ENCODE measurements at places on chromosomes 13 and 19.
A peak's percentile ranks its signal among the peaks of the same experiment; 100 is the strongest.

- no peak for DNase-seq
- H3K27ac ChIP-seq = no peak overlapping the region
- H3K27me3 ChIP-seq = no peaks in the 10 kb centered on the region
- no peaks in the 10 kb centered on the region for H3K36me3 ChIP-seq
Observed at GRCh38 chr13:66313413-66313812, 916.7 kb downstream of the PCDH9 start.

GRCh38 chr19:2138061-2138728 is 13.2 kb downstream of the AP3D1 start:
- H3K4me1 ChIP-seq = no peaks in the 10 kb centered on the region
- no peaks in the 10 kb centered on the region for H3K27me3 ChIP-seq
- no peak overlapping the region for H3K27ac ChIP-seq
- H3K36me3 ChIP-seq = peaks cover 9% of the 10 kb centered on the region
- no peak for DNase-seq

DNA sequence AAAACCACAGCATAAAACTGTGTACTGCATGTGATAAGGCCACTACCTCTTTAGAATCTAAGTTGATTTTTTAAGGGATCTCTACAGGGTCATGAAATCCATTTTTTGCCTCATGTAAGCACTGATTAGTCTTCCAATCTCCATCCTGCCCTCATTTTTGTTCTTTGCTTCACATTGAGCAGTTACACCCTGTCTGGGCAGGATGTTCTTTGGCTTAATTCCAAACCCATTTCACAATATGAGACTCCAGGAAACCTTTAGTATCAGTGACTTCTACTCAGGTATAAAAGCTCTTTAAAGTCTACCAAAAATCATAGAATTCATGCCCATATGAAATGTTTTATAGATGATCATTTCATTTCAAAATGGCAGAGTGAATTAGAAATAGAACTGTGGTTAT is 592.6 kb downstream of the TBC1D4 start:
- H3K4me1 ChIP-seq = no peaks in the 10 kb centered on the region
- no peak overlapping the region for H3K27ac ChIP-seq
- no peaks in the 10 kb centered on the region for H3K27me3 ChIP-seq
- DNase-seq = peak; percentile 40
- no peaks in the 10 kb centered on the region for H3K36me3 ChIP-seq

DNA sequence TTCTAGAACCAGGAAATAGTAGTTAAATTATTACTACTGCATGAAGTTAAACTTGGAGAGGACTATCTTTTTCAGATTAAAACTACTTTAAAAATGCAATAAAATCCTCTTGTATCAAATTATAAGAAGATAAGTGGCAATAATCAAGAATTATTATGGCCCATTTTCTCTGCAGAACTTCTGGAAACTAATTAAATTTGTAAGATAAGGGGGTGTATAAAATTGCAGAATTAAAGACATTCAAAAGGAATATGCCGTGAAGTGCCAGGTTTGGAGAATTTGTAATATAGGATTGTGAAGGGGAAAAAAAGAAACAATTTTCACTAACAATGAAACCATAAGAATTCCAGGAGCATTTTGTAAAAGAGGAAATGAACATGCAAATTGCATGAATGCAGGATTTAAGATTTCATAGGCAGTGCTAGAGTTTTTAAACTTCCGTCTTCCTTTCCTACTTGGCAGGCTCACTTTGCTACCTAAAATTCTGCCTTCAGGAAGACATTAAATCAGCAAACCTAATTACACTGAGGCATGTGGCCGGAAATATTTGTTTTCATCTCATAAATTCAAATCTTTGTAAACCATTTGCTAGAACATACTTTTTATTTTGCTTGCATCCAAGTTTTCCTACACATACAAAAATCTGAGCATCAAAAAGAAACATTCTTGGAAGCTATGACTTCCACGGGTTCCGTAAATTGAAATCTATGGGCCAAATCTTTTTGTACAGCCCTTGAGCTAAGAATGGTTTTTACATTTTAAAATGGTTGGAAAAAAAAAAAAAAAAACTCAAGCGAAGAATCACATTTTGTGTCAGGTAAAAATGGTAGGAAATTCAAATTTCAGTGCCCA is 166.9 kb downstream of the DCLK1 start:
- H3K27ac ChIP-seq = no peak overlapping the region
- no peaks in the 10 kb centered on the region for H3K4me1 ChIP-seq
- no peak overlapping the region for H3K4me3 ChIP-seq
- no peak for DNase-seq

DNA sequence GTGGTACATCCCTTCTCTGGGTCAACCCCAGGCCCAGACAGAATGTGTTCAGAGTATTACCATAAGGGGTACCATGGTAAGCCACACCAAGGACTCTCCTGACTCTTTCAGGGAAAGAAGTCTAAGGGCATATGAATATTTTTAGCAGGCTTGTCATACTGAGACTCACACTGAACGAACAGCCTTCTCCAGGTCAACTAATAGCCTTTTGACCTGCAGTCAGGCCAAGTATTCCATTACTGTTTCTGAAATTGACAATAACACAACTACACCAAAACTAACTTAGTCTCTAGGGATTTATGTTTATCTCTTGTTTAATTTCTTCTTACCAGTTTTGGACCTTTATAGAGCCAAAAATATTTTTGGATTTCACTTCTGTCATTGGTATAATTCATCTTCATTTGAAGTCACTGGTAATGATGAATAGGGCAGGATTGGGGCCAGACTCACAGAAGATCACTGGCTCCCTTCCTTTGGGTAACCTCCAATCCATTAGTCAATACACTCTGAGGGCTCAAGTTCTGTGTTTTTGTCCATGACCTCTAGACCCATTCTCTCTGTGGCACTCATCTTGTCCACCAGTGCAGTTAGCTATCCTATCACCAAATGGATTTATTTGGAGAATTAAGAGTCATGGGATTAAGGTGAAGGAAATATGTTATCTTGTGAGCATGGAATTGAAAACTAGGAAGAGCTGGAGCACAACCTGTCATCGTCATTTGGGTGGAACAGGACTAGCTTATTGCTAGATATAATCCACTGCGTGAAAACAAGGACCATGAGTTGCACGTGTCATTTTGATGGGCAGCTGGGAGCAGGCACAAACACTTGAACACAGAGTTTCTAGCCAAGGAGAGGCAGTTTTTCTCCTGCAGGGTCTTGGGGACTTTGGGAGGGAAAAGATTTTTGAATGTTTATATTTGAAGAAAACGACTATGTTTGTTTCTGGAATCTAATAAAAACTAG is 313.3 kb downstream of the DCLK1 start:
- peaks cover 4% of the 10 kb centered on the region for H3K4me1 ChIP-seq
- DNase-seq = no peak
- no peak overlapping the region for H3K4me3 ChIP-seq
- no peaks in the 10 kb centered on the region for H3K27me3 ChIP-seq

DNA sequence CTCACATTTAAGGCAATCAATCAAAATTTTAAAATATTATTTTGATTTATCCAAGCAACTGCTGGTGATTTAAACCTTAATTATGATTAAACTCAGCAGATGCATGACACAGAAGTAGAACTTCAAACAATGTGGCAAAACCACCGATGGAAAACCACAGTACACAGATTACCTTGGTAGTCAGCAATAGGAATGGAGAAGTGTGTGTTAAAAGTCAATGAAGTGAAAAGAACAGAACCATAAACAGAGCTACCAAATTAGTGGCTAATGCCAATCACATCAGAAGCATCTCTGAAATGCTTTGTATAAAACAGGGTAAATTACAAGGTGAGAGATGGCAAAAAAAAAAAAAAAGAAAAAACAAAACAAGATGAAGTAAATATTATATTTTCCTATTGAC is 31.2 kb downstream of the KATNAL1 start:
- H3K4me3 ChIP-seq = no peak overlapping the region
- H3K36me3 ChIP-seq = no peaks in the 10 kb centered on the region
- no peak for DNase-seq
- H3K4me1 ChIP-seq = peaks cover 7% of the 10 kb centered on the region
- no peaks in the 10 kb centered on the region for H3K27me3 ChIP-seq

GRCh38 chr19:18440415-18440877 is 2.5 kb upstream of the ISYNA1 start:
- peak overlapping the region; percentile 95 for H3K27ac ChIP-seq
- no peak overlapping the region for H3K4me3 ChIP-seq
- no peaks in the 10 kb centered on the region for H3K27me3 ChIP-seq
- DNase-seq = no peak

GRCh38 chr13:90884066-90884465 is 463.4 kb upstream of the MIR17HG start:
- no peak for DNase-seq
- H3K27me3 ChIP-seq = no peaks in the 10 kb centered on the region
- H3K36me3 ChIP-seq = no peaks in the 10 kb centered on the region

GRCh38 chr13:60969656-60970055 is 446.0 kb downstream of the PCDH20 start:
- no peak for DNase-seq
- H3K27me3 ChIP-seq = no peaks in the 10 kb centered on the region
- no peaks in the 10 kb centered on the region for H3K36me3 ChIP-seq
- H3K27ac ChIP-seq = no peak overlapping the region

DNA sequence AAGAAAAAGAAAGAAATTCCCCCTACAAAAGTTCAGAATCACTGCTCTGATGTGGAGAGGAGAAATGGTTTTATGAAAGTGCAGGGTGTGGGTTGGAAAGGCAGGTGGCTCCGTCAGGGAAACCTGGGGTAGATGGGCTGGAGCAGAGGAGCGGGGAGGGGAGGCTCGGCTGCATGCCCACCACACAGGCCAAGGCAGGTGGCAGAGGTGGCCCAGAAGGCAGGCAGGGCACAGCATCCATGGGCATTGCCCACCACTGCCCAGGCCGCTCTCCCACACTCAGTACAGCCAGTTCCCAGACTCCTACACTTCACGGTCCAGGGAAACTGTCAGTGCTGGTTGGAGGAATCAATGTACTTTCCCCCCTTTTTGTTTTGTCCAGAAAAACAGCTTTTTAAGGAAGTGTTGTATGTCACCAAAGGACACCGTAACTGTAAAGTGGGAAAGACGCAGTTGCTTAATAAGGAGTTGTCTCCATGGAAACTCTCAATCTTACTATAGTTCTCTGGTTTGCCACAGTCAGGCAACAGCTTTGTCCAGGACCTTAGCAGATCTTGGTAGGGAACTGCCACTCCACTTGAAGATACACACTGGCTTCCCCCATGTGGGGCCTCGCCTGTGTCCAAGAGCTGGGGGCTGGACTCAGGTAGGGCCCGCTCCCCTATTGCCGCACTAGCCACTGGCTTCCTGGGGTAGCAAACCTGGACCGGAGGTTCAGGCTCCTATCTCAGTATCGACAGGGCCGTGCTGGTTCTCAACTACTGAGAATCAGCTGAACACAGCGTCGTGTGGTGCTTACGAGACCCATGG is 82.9 kb downstream of the RAB20 start:
- peaks cover 7% of the 10 kb centered on the region for H3K36me3 ChIP-seq
- peaks cover 14% of the 10 kb centered on the region for H3K4me1 ChIP-seq
- no peak overlapping the region for H3K27ac ChIP-seq
- no peak overlapping the region for H3K4me3 ChIP-seq

GRCh38 chr13:114313061-114313860 is 1.0 kb upstream of the CHAMP1 start:
- H3K27me3 ChIP-seq = no peaks in the 10 kb centered on the region
- DNase-seq = no peak
- H3K4me1 ChIP-seq = peaks cover 13% of the 10 kb centered on the region
- H3K36me3 ChIP-seq = no peaks in the 10 kb centered on the region
- peak overlapping the region; percentile 65 for H3K4me3 ChIP-seq

Data from cardiac muscle cell (in vitro differentiated cells and primary cell).